ENCODE measurements at places on chromosomes 6 and 20.

DNA sequence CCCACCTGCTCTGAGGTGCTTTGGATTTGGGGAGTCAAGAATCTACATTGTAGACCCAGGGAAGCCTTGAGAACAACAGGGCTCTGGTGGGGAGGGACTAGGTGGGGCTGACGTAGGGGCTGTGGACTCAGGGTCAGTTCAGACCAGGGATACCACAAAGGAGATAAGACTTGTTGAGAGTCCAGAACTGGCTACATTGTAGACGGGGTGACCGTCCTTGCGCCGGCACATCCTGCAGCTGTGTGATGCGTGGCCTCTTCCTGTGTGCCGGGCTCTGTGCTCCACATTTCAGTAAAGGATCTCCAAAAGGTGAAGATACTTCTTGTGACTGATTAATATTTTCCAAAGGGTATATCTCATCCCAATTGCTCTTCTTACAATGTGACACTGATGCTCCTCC, 9.8 kb upstream of the TLDC2 start:
- no peak for DNase-seq

DNA sequence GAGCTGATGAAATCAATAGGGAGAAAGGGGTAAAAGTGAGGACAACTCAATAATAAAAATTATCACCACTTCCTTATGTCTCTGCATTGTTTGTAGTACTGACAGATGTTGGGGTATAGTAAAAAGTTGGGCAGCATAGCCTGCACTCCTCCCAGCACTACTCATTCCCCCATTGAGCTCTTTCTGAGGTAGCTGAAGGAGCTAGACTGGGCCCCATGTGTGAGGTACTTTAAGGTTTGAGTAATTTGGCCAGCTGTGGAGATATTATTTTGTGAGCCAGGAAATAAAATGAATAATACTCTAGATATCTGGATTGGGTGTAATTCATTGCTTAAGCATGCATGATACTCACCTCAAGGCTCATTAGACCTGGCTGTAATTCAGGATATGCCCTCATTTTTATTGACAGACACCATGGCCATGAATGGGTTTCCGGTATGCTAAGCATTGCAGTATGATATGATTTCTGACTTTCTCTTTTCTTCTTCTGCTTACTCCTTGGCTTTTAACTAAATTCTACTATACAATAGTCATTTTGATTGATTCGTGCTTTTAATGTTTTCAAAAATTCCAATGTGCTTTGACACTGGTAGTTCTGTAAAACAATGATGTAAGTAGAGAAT, 283.9 kb upstream of the RIMS1 start:
- DNase-seq, result no peak

DNA sequence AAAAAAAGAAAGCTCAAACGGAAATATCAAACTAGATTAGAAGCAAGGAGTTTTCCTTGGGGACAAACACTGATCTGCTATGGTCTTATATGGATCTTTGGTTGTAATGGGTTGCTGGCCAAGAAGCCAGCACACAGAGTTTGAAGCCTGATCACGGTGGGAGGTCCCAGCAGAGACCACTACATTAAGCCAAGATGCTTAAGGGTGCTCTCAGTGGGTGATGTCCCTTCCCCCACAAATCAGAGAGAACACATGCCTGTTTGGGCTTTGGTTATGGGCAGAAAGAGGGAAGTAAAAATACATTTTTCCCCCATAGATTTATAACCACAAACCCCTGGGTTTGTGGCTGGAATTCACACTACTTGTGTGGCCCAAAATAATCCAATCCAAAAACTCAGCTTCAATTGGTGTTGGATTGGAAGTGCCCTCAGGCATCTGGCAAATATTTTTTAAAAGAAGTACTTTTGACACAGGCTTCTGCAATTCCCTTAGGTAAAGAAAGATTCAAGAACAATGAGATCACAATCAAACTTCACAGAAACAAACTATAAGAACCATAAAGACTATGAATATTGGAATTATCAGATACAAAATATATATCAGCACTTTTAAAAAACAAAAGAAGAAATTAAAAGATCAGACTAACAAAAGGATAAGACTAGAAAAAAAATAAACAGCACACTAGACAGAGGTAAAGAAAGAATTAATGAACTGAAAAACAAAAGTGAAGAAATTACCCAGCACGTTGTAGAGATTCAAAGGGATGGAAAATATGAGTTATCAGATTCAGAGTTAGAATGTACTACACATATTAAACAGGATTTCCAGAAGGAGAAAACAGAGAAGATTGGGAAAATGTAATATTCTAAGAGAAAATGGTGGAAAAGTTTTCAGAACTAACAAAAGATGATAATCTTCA, 44.7 kb downstream of the ESF1 start:
- DNase-seq, result no peak

GRCh38 chr6:36302227-36302976, 32.5 kb downstream of the PNPLA1 start:
- DNase-seq, result peak; percentile 87

- DNase-seq, result no peak
Observed at GRCh38 chr6:73152556-73152955, 72.7 kb downstream of the KHDC1L start.

DNA sequence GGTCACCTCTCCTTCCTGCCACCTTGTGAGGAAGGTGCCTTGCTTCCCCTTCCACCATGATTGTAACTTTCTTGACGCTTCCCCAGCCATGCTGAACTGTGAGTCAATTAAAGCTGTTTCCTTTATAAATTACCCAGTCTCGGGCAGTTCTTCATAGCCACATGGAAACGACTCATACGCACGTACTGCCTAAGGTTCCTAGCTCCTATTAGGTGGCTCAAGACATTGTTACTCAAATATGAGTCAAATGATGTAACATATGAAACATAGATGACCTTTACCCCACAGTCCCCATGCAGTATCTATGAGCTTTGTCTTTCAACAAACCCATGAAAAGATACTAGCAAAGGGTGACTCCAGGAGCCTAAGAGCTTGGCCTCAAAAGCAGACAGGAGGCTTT, 98.3 kb downstream of the SIM1 start:
- DNase-seq, result no peak

GRCh38 chr6:91485047-91485446, 898.2 kb upstream of the MAP3K7 start:
- no peak for DNase-seq

DNA sequence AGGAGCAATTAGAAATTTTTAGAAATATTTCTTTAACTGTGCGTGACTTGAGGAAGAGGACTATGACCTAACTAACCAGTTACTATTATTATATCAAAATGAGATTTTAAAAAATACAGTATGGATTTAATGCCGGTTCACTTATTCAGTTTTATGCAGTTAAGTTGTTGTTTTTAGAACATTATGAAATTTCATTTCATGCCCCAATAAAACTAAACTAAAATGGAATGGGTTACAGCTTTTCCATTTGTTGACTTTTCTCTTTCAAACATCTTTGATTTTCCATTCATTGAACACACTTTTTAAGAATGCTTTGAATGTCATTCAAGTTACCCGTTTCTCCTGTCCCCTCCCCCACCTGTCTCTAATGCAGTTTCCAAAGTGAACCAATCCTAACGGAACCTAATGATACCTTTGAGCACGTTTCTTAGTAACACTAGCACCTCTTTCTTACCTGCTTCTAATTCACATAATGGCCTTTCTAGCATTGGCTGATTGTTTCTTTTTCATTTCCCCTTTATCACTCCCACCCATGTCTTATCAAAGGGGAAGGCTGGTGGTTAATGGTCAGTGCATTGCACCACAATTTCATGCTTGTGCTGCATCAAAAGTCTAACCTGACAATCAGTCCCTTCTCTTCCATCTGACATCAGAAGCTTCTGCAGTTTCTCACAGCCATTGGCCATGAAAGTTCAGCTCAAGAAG, 262.2 kb upstream of the TAB2 start:
- DNase-seq, result no peak

- no peak for DNase-seq
Observed at GRCh38 chr6:129771678-129772077, 61.7 kb upstream of the ARHGAP18 start.

DNA sequence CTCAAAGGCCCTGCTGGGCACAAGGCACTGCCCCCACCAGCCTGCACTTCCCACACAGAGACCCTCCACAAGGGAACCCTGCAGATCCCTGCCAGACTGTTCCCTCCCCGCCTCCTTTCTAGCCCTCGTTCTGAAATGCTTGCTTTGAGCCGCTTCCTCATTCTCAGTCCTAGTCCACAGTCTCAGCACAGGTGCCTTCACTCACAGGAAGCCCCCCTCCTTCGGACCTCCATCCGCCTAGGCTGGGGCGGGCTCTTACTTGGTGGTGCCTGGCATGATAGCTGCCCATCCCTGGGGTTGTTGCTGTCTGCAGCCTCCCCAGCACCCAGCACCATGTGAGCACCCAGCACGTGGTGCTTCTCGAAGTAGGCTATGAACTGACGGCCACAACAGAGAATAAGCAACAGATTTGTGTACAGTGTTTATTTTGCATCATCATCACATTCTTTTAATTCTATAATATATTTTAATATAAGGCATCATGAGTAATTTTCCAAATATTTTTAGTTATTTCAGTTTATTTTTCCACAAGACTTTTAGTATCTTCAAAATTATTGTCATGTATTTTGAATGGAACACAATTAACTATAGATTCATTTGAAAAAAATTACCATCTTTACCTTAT, 12.3 kb downstream of the CST5 start:
- no peak for DNase-seq

DNA sequence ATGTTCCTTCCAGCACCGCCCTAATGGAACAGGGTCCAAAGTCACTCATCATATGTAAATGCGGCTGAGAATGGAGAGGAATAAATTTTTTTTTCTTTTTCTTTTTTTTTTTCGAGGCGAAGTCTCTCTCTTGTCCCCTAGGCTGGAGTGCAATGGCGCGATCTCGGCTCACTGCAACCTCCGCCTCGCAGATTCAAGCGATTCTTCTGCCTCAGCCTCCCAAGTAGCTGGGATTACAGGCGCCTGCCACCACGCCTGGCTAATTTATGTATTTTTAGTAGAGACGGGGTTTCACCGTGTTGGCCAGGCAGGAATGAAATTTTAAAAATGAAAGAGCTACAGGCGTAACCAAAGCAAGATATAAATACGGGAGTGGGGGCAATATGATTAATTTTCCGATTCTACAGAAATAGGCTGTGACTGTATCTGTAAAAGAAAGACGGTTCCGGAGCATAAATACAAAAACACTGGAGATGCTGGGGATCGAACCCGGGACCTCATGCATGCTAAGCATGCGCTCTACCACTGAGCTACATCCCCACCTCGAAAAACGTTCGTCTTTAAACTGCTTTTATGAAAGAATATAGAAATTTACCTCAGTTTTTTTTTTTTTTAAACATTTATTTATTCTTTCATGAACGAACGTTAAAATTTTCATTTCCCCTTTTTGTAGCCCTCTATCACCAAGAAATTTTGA, 132.2 kb downstream of the GPX5 start:
- no peak for DNase-seq

DNA sequence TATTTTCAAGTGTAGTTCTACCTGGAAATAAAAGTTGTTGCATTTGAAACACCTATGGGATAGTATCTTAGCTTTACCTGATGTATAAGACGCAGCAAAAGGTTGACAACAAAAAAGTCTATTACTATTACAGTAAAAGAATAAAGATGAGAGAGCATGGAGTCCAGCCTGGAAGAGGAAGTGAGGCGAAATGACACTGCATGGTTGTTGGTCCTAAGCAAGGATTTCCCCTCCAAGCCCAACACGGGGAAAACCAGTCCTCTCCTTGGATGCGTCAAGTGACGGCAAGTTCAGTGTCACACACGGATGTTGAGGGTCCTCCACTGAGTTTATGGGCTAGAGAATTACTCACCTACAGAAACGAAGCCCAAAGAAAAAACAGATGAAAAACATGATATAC, 51.7 kb downstream of the COL11A2 start:
- DNase-seq, result no peak

- DNase-seq, result no peak
Observed at GRCh38 chr6:89258912-89259311, 41.8 kb upstream of the GABRR1 start.

DNA sequence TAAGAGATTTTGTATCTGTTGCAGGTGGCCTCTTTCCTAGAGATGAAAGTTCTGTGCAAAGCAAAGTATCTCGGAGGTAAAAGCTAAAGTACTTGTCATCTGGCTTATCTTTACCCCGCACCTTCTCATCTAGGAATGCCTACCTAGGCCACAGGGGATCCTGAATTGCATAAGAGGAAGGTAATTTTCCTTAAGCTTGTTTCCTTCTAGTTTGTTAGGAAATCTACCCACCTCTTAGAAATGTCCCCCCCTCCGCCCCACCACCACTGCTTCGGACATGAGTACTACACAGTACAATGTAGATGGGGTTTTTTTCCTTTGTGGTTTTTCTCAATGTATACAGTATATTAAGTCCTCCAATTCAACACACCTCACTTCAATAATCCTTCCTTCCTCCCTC, 21.5 kb downstream of the FOXC1 start:
- DNase-seq, result no peak

GRCh38 chr6:88006557-88006956, 41.1 kb upstream of the SPACA1 start:
- no peak for DNase-seq

GRCh38 chr6:137349856-137350830, 131.0 kb upstream of the IFNGR1 start:
- no peak for DNase-seq

- no peak for DNase-seq
Observed at GRCh38 chr6:134176264-134176975, 124.0 kb upstream of the SLC2A12 start.
